DMS79 (cell line): ENCODE measurements at places on chromosomes 5 and 9.

DNA sequence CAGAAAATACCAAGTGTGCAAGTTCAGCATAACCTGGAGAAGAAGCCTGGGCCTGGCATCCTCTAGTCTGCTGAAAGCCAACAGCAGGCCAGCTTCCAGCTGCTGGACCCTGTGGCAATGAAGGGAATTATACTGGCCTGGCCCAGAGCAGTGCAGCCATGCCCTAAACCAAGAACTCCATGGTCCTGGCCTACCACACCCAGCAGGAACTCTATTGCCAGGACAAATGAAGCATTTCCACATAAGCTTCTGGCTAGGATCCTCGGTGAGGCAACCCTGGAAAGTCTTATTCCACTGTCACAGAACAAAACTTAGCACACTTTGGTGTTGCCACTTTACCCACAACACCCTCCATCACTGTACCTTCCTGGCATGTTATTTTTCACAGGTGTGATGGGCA, 35.5 kb downstream of the CDK5RAP2 start:
- DNase-seq = no peak

DNA sequence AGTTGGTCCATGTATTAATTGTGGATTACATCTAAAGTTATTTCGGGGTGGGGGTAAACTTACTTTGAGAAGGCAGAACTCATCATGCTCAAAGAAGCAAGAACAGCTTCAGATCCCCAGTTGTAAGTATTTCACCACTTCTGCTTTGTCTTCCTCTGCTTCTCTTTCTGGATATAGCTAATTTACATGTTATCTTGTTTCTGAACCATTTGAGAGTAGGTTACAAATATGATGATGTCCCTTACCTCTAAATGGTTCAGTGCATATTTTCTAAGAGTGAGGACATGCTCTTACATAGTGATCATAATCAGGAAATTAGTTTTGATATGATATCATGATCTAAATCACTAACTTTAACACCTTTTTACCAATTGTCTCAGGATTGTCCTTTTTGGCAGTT, 11.9 kb downstream of the TRIO start:
- DNase-seq = no peak

DNA sequence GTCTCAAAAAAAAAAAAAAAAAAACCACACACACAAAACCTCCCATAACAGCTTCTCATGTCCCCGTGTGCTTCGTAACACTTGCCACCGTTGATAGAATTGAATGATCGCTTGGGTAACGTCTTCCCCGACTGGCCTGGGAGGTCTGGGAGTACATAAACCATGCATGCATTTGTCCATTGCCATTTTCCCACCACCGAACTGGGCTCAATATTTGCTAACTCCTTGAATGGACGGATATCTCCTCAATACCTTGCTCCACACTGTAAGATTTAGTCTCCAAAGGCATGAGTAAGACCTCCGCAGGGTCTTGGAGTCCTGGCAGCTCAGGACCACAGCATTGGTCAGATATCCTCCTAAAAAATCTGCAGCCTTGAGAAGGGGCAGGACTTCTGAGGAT, 3.2 kb upstream of the P4HA2 start:
- DNase-seq = no peak

GRCh38 chr5:172648755-172649154, 7.7 kb downstream of the NEURL1B start:
- no peak for DNase-seq

GRCh38 chr9:96513622-96514021, 63.7 kb downstream of the HABP4 start:
- no peak for DNase-seq

- peak; percentile 21 for DNase-seq
Measured at GRCh38 chr5:36240779-36241630, 720 bp downstream of the NADK2 start.

DNA sequence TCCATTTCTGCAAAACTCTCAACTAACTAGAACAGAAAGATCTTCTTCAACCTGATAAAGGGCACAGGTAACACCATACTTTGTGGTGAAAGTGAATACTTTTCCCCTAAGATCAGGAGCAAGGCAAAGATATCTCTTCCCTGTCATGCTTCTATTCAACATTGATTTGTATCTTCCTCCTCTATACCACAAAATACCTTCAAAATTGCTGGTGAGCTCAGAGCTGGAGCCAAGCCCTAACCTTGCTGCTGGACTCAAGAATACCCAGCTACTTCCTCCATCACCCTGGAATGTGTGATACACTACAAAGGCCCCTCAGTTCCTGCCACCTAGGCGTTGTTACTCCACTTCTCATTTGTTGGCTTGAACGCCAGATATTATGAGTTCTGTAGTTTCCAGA, 499.0 kb downstream of the ACTL7B start:
- no peak for DNase-seq

DNA sequence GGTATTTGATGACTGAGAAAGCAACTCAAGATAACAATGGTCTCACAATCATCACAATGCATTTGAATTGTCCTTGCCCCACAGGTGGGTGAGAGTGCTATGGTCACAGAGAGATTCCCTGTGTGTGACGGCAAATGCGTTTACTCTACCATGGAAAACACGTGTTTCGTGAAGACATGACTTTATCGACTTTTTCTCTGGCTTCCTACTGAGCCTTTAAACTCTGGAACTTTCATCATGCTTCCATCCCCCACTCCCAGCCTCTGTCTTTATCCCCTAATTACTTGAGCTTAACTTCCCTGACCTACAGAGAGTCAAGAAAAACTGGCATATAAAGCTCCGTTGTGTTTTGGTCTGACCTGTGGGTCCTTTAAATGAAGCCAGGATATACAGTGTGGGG, 414.1 kb upstream of the CLINT1 start:
- no peak for DNase-seq

DNA sequence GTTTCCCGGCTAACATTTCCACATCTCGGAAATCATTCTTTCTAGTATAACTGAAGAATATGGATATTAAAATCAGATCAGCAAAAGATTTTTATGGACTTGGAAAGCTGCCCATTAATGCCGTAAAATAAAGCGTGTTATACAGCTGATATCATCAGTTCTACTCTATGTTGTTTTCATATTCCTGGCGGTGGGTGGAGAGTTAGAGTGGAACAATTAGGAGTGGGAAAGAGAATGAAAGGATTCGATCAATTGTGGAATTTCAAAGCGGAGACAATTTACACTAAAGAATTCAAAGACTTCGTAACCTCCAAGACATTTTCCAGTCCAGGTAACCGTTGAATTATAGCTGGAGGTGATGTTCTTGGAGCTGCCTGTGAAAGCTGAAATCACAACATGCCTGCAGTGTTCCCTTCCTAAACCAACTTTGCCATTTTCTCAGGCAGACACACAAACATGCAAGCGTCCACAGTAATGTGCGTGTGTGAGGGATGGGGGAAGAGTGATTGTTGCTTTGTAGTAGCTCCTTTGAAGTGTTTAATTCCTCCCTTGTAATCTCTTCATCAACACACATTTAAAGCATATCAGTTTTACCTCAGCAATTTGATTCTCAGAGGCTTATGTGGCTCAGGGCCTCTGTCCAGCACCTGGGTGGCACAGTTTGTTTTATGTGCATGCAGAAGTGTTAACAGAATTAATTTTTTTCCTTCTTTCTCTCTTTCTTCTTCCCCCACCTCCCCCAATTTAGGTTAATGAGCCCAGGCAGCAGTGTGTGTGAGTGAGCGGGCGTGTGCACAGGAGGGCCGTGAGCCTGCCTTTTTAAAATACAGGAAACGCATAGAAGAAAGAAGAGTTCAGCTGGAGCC, 544.1 kb downstream of the RAB3C start:
- DNase-seq = no peak

- no peak for DNase-seq
Measured at GRCh38 chr5:148556835-148557234, 97.5 kb downstream of the HTR4 start.

DNA sequence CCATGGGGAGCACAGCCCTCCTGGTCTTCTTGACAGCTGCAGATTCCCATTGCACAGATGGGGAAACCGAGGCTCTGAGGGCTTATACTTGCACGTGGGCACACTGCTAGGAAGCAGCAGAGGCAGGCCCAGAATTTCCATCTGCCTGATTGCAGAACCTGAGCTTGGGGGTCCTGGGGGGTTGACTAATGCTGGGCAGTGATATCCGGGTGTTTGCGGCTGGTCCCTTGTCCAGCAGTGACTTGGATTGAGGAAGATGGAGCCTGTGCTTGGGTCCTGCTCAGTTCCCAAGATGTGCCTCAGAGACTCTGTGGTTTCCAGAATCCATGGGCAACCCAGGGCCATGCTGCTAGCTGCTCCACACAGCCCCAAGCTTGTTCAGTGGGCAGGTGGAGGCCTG, 91.2 kb downstream of the PHF2 start:
- DNase-seq = no peak

DNA sequence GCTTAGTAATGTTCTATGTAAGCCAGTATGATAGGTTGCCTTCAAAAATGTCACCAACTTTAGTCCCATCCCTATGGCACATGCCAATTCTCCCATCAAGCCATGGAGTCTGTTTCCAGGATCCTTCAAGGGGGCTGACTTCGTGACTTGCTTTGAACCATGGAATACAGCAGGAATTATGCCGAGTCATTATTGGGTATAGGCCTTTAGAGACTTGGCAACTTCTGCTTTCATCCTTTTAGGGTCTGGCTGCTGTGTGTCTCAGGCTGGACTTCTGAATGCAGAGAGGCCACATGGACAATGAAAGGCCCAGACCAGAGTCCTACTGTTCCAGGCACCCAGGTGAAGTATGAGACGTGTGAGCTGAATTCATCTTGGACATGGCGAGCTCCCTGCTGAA, 109.8 kb downstream of the DENND1A start:
- no peak for DNase-seq

DNA sequence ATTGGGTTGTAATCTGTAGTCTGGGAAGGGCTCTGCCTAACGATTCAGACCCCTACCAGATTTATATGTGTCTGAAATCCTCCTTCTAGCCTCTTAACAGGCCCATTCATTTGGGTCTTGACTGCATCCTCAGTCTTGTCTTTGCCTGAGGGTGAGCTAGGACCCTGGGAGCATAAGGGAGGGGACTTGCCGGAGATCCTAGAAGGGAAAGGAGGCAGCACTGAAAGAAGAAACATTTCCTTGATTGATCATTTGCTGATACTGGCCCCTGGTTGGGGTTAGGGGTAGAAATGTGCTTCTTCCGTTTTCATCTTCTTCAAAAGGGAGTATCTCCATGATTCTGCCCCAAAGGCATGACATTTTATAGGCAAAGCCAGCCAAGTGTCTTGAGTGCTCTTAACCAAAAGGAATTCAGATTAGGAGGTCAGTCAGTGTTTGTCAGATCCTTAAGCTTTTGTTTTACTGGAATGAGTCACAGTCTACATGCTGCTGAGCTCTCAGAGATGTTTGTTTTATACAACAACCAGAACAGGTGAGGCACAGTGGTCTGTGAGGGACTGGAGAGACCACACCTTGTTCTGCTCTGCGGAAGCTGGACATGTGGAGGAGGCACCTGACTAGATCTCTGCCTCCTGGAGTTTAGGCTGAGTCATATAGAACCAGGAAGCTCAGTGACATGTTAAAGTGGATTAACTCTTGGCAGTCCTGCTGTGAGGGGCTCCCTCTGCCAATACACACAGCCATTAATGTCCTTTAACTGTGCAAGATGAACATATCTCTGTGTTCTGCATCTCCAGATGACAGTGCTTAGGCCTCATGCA, 37.7 kb downstream of the PCDHAC2 start:
- peak; percentile 74 for DNase-seq

GRCh38 chr9:124559871-124560270, 52.7 kb upstream of the NR5A1 start:
- DNase-seq = no peak

DNA sequence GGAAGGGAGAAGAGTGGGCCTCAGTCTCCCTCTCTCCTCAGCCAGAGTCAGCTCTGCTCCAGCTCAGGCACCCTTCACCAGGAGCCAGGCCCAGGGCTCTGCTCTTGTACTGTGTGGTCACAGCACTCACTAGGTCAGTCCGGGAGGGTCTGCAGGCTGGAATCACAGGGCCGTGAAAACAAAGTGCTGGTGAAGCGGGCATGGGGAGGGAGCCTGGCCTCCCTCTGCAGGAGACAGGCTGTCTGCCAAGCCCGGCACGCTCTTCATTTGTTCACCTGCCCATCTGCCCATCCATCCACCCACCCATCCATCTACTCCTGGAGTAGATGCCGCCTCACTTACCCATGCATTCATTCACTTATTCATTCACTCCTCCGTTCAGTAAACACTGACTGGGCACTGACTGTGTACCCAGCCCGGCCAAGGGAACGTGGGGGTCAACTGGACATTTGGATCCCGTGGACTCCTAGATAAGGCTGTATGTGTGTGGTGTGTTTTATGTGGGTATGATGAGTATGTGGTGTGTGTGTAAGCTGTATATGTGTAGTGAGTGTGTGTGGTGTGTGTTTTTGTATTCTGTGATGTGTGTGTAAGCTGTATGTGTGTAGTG, 3.6 kb downstream of the SPAAR start:
- no peak for DNase-seq
